ENCODE measurements at places on chromosomes 4 and X. TPM values are rescaled to one million over a fixed set of nuclear protein-coding genes. Genes with fewer than 3 reads are reported as not detected.

GRCh38 chr4:171846232-171846631 lies 33.0 kb downstream of the GALNTL6 start:
- no peak for DNase-seq

GRCh38 chr4:153137159-153137558 lies 67.1 kb upstream of the TRIM2 start:
- DNase-seq, result no peak

Gene N4BP2
- total RNA-seq, result 7.2 TPM

DNA sequence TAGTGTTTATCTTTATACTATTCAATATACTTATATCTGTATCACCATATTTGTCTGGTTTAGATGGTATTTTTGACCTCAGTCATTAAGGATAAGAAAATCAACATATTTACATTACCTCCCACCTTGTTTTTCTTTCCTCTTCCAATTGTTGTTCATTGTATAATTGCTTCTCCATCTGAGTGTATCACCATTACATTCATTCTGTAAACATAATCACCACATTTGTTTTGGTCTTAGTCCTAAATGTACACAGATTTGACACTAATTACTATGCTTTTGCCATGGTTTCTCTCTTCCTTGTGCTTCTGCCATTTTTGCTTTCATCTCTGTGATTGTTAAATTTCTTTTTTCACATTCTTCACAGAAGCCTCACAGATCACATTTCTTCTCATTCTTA lies 12.7 kb downstream of the ARMCX6 start:
- DNase-seq, result no peak

- DNase-seq, result no peak
Measured at GRCh38 chrX:119970574-119970973, 27.0 kb upstream of the NKAP start.

Gene CCDC110
- total RNA-seq, result 0.04 TPM

Gene HSFX1
- total RNA-seq, result 0.25 TPM

- no peak for DNase-seq
Measured at GRCh38 chr4:8609406-8609805, 16.8 kb downstream of the CPZ start.

DNA sequence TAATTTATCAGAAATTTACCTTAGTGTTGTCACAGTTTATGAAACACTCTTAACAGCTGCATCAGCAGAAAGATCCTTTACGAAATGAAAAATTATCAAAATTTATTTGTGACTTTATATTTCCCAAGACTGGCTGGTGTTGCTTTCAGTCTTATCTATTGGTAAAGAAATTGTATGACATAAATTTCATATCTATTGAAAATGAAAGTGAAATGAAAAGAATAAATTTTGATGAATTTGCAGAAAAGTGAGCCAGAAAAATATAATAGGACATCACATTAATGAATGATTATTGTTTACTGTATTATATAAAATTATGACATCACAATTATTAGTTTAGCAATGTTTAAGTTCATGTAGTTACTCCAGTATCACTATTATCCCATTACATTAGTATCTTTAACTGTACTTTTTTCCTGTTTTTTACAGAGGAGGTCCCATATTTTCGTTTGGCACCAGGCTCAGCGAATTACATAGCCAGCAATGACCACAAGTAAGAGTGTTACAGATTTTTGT lies 13.2 kb upstream of the TMEM165 start:
- DNase-seq, result no peak

DNA sequence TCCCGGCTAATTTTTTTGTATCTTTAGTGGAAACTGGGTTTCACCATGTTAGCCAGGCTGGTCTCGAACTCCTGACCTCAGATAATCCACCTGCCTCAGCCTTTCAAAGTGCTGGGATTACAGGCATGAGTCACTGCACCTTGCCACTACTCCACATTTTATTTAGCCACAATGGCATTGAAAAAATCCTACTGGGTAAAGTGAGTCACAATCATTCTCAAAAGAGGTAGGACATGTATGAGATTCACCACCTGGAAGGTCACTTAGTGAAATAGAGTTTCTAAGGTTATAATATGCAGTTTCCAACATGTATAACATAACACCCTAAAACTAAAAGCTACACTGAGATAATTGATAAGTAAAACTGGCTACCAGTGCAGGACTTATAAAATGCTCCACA lies 159.2 kb downstream of the BTC start:
- peak; percentile 61 for DNase-seq

Gene VEGFD
- total RNA-seq, result not detected

- no peak for DNase-seq
Measured at GRCh38 chr4:10816571-10816970, 132.0 kb upstream of the CLNK start.

Gene HAND2
- not detected for total RNA-seq

DNA sequence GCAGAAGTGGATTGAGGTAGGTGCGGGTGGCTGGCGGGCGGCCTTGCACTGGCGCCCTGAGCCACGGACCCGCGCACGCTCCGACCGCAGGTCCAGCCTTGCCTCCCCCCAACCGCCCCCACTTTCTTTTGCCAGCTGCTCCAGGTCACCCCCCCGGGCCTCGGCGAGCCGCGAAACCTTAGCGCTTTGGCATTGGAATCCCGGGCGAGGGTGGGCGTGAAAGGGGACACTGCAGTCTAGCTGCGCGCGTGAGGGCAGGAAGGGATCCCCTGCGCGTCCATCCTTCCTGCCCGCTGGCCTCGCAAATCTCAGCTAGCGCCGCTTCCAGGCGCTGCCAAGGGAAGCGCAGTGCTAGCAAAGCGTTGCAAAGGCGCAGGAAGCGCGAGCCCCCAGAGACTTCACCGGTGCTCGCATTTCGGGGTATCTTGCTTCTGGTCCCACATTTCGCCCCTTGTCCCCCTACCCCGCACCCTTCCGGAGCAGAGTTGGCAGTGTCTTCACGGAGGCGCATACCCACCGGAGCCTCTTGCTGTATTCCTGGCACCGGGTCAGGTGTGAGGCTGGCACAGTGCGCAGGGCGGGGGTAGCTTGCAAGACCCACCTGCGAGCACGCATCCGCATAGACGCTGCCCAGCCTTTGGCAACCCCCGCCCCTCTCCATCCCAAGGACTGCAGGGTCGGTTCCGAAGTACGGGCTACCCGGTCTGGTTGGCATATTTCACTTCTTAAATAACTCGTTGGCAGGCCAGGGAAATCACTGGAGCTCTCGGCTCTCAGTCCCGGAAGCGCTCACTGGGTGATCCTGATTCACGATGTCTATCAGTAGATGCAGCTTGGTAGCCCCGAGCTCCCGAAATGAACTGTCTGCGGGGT lies 104.4 kb downstream of the UCHL1 start:
- DNase-seq, result peak; percentile 28

Gene FMR1NB
- not detected for total RNA-seq

Gene EFHC2
- total RNA-seq, result 0.25 TPM

Gene SLIT2
- total RNA-seq, result 22.6 TPM

- DNase-seq, result no peak
Measured at GRCh38 chr4:118676128-118676527, 9.1 kb upstream of the METTL14 start.

- no peak for DNase-seq
Measured at GRCh38 chr4:5526080-5526846, 182.1 kb downstream of the EVC2 start.

Gene DIPK2B
- total RNA-seq, result not detected

Gene ACSL4
- 91.4 TPM for total RNA-seq

- no peak for DNase-seq
Measured at GRCh38 chr4:23770011-23770410, 119.8 kb downstream of the PPARGC1A start.

DNA sequence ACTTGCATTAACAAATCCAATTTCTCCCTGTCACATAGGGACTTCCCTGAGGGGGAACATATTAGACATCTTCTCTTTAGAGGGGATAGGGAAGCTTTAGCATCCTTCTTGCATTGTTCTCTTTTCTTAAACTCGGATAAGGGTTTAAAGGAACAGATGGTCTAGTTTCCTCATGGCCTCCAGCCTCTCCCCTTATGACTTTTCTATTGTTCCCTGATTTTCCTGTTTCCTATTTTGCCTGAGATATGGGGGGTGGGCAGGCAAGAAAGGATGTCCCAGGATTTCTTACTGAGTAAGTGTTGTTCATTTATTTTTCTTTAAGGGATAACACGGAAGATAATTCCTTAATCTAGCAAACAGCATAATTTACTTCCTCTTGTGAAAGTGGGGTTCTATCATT lies 107.7 kb upstream of the MAGEE2 start:
- DNase-seq, result no peak

DNA sequence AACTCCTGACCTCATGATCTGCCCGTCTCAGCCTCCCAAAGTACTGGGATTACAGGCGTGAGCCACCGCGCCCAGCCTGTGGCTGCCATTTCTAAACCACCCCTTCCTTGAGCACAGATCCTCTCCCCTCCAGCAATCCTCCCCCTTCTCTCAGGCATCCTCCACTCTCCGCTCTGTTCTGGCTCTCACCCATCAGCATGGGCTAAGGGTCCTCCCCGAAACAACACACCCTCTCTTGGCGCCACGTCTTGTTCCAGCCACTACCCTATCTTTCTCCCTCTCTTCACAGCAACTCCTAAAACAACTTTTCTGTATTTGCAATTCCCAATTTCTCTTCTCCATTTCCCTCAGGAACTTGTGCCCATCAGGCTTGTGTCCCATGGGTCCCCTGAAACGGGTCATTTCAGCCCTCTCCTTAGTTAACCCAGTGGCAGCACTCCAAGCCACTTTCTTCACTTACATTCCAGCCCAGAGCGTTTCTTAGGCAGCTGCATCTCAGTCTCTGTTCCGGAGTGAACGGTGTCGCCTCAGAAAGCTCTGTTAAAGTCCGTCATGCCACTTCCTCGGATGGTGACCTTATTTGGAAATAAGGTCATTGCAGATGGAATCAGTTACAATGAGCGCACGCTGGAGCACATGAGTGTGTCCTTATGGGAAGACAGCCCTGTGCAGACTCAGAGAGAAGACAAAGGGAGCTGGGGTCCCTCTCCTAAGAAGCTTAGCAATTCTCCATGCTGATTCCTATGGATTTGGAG lies 28.3 kb upstream of the CLDN24 start:
- no peak for DNase-seq

GRCh38 chrX:136163689-136164088 lies 16.4 kb downstream of the FHL1 start:
- DNase-seq, result no peak

Gene AGTR2
- not detected for total RNA-seq

- DNase-seq, result no peak
Measured at GRCh38 chr4:34679228-34679627, 1565.1 kb downstream of the ARAP2 start.

Gene XPNPEP2
- not detected for total RNA-seq

Gene SLC26A1
- not detected for total RNA-seq

- DNase-seq, result no peak
Measured at GRCh38 chrX:74514384-74514783, 93.1 kb downstream of the SLC16A2 start.

Gene RADX
- total RNA-seq, result 2.9 TPM

GRCh38 chr4:145882604-145883003 lies 56.0 kb downstream of the ZNF827 start:
- no peak for DNase-seq

Gene ENAM
- total RNA-seq, result not detected

- peak; percentile 91 for DNase-seq
Measured at GRCh38 chrX:13223868-13224567, 95.8 kb downstream of the ATXN3L start.

Gene ANK2
- 0.60 TPM for total RNA-seq

DNA sequence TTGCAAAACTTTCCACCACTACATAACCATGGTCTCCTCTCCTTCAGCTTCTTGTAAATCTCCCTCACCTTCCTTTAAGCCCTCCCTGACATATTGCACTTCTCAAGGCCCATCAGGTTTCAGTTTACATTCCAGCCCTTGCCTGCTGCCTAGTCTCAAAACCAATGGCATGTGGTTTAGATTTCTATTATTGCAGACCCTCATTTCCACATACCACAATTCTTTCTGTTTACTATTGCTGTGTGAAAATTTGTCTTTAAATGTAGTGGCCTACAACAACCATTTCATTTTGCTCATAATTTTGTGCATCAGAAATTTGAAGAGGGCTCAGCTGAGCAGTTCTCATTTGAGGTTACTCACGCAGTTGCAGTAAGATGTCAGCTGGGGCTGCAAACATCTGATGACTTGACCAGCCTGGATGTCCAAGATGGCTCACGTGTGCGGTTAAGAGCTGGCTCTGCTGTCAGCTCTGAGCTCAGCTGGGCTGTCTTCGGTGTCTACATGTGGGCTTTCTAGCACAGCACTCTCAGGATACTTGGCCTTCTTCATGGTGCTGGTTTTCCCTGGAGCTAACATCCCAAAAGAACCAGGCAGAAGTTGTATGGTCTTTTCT lies 29.9 kb upstream of the SOD3 start:
- DNase-seq, result no peak

Gene CCDC149
- 3.3 TPM for total RNA-seq

- DNase-seq, result no peak
Measured at GRCh38 chr4:22315628-22316027, 200.2 kb downstream of the ADGRA3 start.

- peak; percentile 35 for DNase-seq
Measured at GRCh38 chr4:35934320-35934981, 309.9 kb downstream of the ARAP2 start.

All from foreskin keratinocyte (primary cell).